Heart right ventricle (tissue), 16 donors: ENCODE measurements at places on chromosomes 2 and 18. TPM values are rescaled to one million over a fixed set of nuclear protein-coding genes. Genes with fewer than 3 reads are reported as not detected.

ERFE gene
- total RNA-seq = not detected

CHPF gene
- total RNA-seq = 66.5 TPM

KLHL41 gene
- 119 TPM for total RNA-seq

DNA sequence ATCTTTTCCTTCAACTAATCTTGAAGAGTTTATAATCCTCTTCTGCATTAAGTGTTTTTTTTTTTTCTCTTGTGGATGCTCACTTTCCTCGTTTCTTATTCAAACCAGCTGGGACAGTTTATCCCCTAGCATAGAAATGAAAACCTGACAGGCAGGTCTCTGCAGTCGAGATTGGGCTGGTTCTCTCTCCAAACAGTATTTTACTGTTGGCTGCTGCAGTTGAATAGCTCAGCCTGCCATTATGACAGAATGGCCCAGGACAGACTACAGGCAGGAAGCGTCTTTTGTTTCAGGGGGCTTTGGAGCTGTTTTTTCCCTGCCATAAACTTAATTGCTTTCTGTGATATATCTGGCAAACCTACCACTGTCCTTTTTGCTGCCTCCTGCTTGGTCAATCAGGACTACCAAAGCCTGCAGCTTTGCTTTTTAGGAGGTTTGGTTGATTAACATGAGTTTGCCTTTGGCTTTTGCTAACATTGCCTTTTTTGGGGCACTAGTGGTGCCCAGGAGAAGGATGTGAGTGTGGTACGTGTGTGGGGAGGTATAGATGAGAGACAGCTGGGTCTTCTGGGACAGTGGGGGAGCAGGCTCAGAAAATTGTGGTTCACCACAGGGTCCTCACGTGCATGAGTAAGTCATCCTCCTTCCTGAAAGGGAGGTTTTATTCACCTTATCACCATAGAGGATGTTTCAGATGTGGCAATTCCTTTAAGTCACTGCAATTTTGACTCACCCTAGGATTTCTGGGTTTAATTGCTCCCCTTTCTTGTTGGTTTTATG, 128.7 kb downstream of the LYPD6B start:
- no peaks in the 10 kb centered on the region for H3K4me1 ChIP-seq
- no peaks in the 10 kb centered on the region for H3K36me3 ChIP-seq
- H3K4me3 ChIP-seq = no peak overlapping the region
- no peak for DNase-seq

POTEC gene
- total RNA-seq = not detected

GRCh38 chr2:230961091-230961491, 34.8 kb upstream of the SPATA3 start:
- no peak overlapping the region for H3K4me3 ChIP-seq
- H3K27ac ChIP-seq = no peak overlapping the region
- peaks cover 6% of the 10 kb centered on the region for H3K4me1 ChIP-seq
- peaks cover 45% of the 10 kb centered on the region for H3K27me3 ChIP-seq

DNA sequence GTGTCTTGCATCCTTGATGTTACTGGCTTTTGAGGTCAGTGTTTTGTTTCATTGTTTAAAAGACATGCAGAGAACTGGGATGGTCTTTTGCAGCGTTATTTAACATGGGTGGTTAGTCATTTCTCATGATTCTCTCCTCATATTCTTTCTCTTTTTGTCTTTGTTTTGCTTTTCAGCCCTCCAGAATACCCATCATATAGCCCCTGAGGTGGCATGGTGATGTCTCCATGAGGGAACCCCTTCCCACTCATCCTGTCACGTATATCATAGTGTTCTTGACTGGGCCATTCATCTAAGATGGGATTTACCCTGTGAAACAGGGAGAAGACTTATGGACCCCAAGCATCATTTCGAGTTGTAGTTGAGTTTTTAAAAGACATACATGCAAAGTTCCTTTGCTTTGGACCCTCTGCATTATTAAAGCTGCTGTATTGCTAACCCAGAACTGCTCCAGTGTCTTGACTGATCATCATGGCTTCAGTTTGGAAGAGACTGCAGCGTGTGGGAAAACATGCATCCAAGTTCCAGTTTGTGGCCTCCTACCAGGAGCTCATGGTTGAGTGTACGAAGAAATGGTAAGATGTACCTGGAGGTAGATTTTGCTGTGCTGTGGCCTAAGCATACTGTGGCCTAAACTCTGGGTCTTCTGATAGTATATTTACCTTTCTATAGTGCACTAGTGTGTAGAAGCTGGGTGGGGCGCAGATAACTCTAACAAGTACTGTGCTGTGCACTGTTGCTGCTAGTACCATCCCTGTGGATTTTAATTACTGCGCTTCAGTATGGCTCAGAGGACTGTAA, 1.4 kb downstream of the EHBP1 start:
- no peaks in the 10 kb centered on the region for H3K4me1 ChIP-seq
- no peak for DNase-seq
- H3K4me3 ChIP-seq = peak overlapping the region; percentile 86
- H3K27me3 ChIP-seq = no peaks in the 10 kb centered on the region

SOX11 gene
- total RNA-seq = 0.38 TPM

DNA sequence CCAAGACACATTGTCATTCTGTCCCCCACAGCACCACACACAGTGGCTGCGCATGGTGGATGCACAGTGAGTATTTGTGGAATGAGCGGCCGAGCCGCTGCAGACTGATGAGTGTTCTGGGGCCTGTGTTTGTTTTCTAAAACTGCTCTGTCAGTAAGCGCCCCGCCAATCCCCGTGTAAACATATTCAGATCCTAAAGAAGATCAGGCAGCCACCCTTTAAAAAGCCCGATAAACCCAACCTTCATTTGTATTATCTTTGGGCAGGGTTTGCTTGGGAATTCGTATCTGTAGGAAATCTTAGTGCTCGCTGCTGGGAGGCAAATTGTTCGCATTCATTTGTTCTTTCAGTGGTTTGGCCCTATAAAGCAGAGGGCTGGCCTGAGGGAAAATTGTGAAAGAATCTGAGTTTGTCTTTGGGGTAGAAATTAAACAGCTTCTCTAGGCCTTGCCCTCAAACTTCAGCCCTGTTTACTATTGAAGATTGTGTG, 68.6 kb downstream of the TGOLN2 start:
- no peaks in the 10 kb centered on the region for H3K27me3 ChIP-seq
- peaks cover 63% of the 10 kb centered on the region for H3K4me1 ChIP-seq
- no peaks in the 10 kb centered on the region for H3K36me3 ChIP-seq
- peak overlapping the region; percentile 2 for H3K27ac ChIP-seq

GRCh38 chr2:224709301-224709700, 6.9 kb downstream of the CCDC195 start:
- H3K36me3 ChIP-seq = no peaks in the 10 kb centered on the region
- no peaks in the 10 kb centered on the region for H3K27me3 ChIP-seq
- no peak overlapping the region for H3K27ac ChIP-seq
- H3K4me3 ChIP-seq = no peak overlapping the region
- H3K4me1 ChIP-seq = no peaks in the 10 kb centered on the region

GRCh38 chr2:38409156-38410102, 32.4 kb upstream of the ATL2 start:
- peaks cover 43% of the 10 kb centered on the region for H3K4me1 ChIP-seq
- H3K36me3 ChIP-seq = no peaks in the 10 kb centered on the region
- H3K27ac ChIP-seq = no peak overlapping the region
- H3K4me3 ChIP-seq = no peak overlapping the region
- DNase-seq = no peak
- no peaks in the 10 kb centered on the region for H3K27me3 ChIP-seq

GRCh38 chr18:13376298-13376840, 157.8 kb downstream of the LDLRAD4 start:
- H3K27ac ChIP-seq = no peak overlapping the region
- no peak overlapping the region for H3K4me3 ChIP-seq

DNA sequence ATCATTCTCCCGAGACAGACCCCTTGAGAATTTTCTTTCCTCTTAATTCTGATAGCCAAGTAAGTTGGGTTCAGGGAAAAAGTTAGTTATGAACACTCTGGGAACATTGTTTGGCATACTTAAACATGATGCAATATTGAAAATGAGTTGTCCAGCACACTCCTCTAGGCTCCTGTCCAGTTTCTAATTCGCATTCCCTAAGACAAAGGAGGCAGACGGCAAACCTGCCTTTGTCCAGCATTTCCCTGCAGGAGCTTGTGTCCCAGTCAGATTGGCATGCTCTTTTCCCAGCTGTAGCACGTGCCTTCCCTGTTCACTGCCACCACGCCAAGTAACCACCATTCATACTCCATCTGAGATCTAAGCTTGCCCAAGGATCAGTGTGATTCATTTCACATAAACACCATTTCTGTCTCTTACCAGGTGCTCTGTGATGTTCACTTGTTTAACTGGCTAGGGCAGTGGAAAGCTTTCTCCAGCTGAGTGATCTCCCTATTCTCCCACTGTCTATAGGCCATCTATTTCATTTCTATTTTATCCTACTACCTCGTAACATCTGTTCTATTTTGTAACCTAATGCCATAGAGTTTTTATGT, 150.0 kb upstream of the EPB41L3 start:
- H3K4me1 ChIP-seq = no peaks in the 10 kb centered on the region
- no peaks in the 10 kb centered on the region for H3K36me3 ChIP-seq
- H3K27ac ChIP-seq = no peak overlapping the region
- no peak overlapping the region for H3K4me3 ChIP-seq

GRCh38 chr2:173264603-173265366, 89.9 kb upstream of the CDCA7 start:
- H3K4me3 ChIP-seq = no peak overlapping the region
- DNase-seq = no peak
- no peaks in the 10 kb centered on the region for H3K27me3 ChIP-seq
- no peak overlapping the region for H3K27ac ChIP-seq

NR4A2 gene
- 14.4 TPM for total RNA-seq

DLX2 gene
- total RNA-seq = not detected

- H3K4me3 ChIP-seq = no peak overlapping the region
- DNase-seq = peak; percentile 41
- no peaks in the 10 kb centered on the region for H3K27me3 ChIP-seq
- no peaks in the 10 kb centered on the region for H3K36me3 ChIP-seq
- H3K27ac ChIP-seq = peak overlapping the region; percentile 73
Measured at GRCh38 chr2:120596990-120597594, 138.6 kb upstream of the GLI2 start.

MMADHC gene
- total RNA-seq = 130 TPM

DNA sequence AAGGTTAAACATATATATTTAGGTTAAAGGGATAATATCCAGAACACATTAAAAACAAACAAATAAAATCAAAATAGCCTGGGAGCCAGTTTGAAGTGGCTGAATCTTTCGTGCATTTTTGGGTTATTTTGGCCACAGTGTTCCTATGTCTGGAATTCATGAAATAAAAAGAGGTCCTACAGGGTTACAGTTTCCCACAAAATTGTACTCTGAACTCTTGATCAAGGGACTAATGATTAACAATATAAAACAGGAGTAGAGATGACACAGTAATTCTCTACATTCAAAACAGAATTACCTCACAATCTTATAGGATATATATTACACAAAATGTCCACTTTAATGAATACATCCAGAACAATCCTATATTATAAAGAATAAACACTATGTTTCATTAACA, 24.9 kb downstream of the VPS4B start:
- no peaks in the 10 kb centered on the region for H3K27me3 ChIP-seq
- peaks cover 100% of the 10 kb centered on the region for H3K36me3 ChIP-seq
- H3K4me3 ChIP-seq = no peak overlapping the region
- H3K27ac ChIP-seq = no peak overlapping the region
- no peak for DNase-seq

SERPINB13 gene
- total RNA-seq = not detected

UGT1A9 gene
- total RNA-seq = not detected

CMPK2 gene
- 5.8 TPM for total RNA-seq

- no peak for DNase-seq
- H3K36me3 ChIP-seq = no peaks in the 10 kb centered on the region
- H3K4me3 ChIP-seq = no peak overlapping the region
Measured at GRCh38 chr2:25213229-25213628, 44.8 kb upstream of the POMC start.

CDH19 gene
- total RNA-seq = 7.2 TPM

KCNF1 gene
- total RNA-seq = 0.10 TPM

DNAH6 gene
- total RNA-seq = 0.49 TPM

FSHR gene
- total RNA-seq = 0.21 TPM

GRCh38 chr2:109438773-109439389, 174.9 kb downstream of the SEPTIN10 start:
- no peaks in the 10 kb centered on the region for H3K36me3 ChIP-seq
- H3K4me1 ChIP-seq = peaks cover 40% of the 10 kb centered on the region
- H3K4me3 ChIP-seq = no peak overlapping the region
- no peaks in the 10 kb centered on the region for H3K27me3 ChIP-seq

- H3K4me1 ChIP-seq = peaks cover 10% of the 10 kb centered on the region
- peak overlapping the region; percentile 61 for H3K27ac ChIP-seq
- peak overlapping the region; percentile 28 for H3K4me3 ChIP-seq
- H3K27me3 ChIP-seq = no peaks in the 10 kb centered on the region
- no peak for DNase-seq
- no peaks in the 10 kb centered on the region for H3K36me3 ChIP-seq
Measured at GRCh38 chr2:235501673-235502031, 7.8 kb downstream of the AGAP1 start.

DNA sequence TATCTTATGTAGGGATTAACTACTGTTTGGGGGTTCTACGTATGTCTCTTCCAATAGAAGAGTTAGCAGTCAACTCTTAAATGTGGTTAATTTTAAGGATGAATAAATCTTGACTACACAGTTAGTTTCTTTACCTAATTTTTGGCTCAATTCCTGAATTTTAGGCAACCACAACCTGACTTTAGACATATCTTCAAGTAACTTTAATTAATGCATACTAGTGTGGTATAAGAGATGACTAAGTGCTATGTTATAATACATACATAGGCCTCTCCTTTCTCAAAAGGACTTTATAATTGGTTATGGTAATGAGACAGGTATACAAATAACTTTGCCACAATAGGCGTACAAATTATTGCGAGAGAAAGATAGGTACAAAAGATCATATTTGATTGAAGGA, 312.0 kb downstream of the IRS1 start:
- no peak overlapping the region for H3K27ac ChIP-seq
- no peaks in the 10 kb centered on the region for H3K4me1 ChIP-seq
- no peaks in the 10 kb centered on the region for H3K27me3 ChIP-seq

GRCh38 chr2:122480501-122481243, 725.2 kb downstream of the TSN start:
- H3K4me1 ChIP-seq = no peaks in the 10 kb centered on the region
- DNase-seq = no peak
- H3K27me3 ChIP-seq = no peaks in the 10 kb centered on the region
- H3K27ac ChIP-seq = no peak overlapping the region
- H3K36me3 ChIP-seq = no peaks in the 10 kb centered on the region

DNA sequence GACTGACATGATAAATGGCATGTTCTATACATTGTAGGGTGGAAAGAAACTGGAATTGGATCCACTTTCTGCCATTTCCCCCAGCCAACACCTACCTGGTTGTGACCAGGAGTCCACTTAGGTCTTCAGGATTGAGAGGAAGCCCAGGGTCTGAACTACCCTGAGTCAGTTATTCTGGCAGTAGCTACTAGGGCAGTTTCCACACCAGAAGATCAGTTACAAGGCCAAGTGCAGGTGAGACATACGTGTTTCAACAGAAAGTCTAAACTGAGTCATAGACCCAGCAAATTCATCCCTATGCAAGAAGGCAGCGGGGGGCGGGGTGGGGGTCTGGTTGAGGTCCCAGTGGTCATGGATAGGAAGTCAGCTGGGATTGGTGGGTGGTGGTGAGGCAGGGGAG, 21.9 kb downstream of the ANTXR1 start:
- H3K36me3 ChIP-seq = no peaks in the 10 kb centered on the region
- DNase-seq = no peak
- no peak overlapping the region for H3K27ac ChIP-seq
- H3K27me3 ChIP-seq = no peaks in the 10 kb centered on the region
- H3K4me3 ChIP-seq = no peak overlapping the region

RAMP1 gene
- total RNA-seq = 145 TPM

- no peaks in the 10 kb centered on the region for H3K27me3 ChIP-seq
- DNase-seq = no peak
- no peak overlapping the region for H3K27ac ChIP-seq
- no peaks in the 10 kb centered on the region for H3K4me1 ChIP-seq
- H3K36me3 ChIP-seq = no peaks in the 10 kb centered on the region
- no peak overlapping the region for H3K4me3 ChIP-seq
Measured at GRCh38 chr2:15554525-15555218, 6.5 kb downstream of the NBAS start.

KIF1A gene
- total RNA-seq = 0.87 TPM

SLC5A7 gene
- not detected for total RNA-seq

OTOS gene
- total RNA-seq = not detected

BOLL gene
- not detected for total RNA-seq
